ENCODE measurements at places on chromosomes 2 and 18. TPM values are rescaled to one million over a fixed set of nuclear protein-coding genes. Genes with fewer than 3 reads are reported as not detected.

The IHH gene
- total RNA-seq: 3.8 TPM

The CDK5R2 gene
- total RNA-seq: 16.2 TPM

The SERPINB10 gene
- total RNA-seq: 1.3 TPM

The NEUROD1 gene
- 188 TPM for total RNA-seq

The ALKAL2 gene
- 6.8 TPM for total RNA-seq

The IL36B gene
- not detected for total RNA-seq

The CYRIA gene
- total RNA-seq: 9.3 TPM

The AFF3 gene
- 29.7 TPM for total RNA-seq

The CCDC102B gene
- 61.4 TPM for total RNA-seq

The LHCGR gene
- total RNA-seq: 8.3 TPM

The CTIF gene
- 44.0 TPM for total RNA-seq

The LYG2 gene
- not detected for total RNA-seq

The CXCR4 gene
- total RNA-seq: 95.7 TPM

The AQP12A gene
- not detected for total RNA-seq

The SMCHD1 gene
- total RNA-seq: 207 TPM

The CRACDL gene
- total RNA-seq: 4.6 TPM

The IL1RN gene
- total RNA-seq: 10.3 TPM

The GATA6 gene
- 0.88 TPM for total RNA-seq

The CRYGC gene
- 1,741 TPM for total RNA-seq

The CHST9 gene
- total RNA-seq: 3.8 TPM

The DNAH7 gene
- total RNA-seq: 6.1 TPM

The POTEC gene
- total RNA-seq: not detected

The HSBP1L1 gene
- 6.3 TPM for total RNA-seq

The TMEM87B gene
- 21.3 TPM for total RNA-seq

The C2orf78 gene
- total RNA-seq: not detected

The HOXD12 gene
- total RNA-seq: not detected

The C1QL2 gene
- 4.1 TPM for total RNA-seq

All from camera-type eye (tissue), 1 donor.